ENCODE measurements at places on chromosomes 3 and 15.
A peak's percentile ranks its signal among the peaks of the same experiment; 100 is the strongest.

DNA sequence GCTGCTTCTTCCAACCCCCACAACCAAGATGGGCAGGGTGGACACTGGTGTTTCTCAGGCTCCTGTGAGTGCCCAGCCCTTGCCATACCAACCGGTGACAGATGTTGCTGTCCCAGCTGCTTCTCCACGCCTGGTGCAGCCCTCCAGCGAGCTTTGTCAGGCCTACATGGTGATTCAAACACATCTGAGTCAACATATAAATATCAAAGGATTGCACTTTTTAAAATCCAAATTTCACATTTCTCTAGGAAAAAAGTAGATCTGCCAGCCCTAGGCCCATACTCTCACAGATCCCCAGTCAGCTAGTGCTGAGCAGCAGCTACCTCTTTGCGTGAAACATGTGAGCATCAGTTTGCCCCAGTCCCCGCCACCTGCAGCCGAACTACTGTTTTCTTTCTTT is 52.7 kb downstream of the RPN1 start:
- DNase-seq, result no peak

- peak; percentile 14 for DNase-seq
Measured at GRCh38 chr3:170419557-170420087, 954 bp downstream of the CLDN11 start.

GRCh38 chr3:170741756-170742529 is 128.1 kb downstream of the RPL22L1 start:
- DNase-seq, result no peak

DNA sequence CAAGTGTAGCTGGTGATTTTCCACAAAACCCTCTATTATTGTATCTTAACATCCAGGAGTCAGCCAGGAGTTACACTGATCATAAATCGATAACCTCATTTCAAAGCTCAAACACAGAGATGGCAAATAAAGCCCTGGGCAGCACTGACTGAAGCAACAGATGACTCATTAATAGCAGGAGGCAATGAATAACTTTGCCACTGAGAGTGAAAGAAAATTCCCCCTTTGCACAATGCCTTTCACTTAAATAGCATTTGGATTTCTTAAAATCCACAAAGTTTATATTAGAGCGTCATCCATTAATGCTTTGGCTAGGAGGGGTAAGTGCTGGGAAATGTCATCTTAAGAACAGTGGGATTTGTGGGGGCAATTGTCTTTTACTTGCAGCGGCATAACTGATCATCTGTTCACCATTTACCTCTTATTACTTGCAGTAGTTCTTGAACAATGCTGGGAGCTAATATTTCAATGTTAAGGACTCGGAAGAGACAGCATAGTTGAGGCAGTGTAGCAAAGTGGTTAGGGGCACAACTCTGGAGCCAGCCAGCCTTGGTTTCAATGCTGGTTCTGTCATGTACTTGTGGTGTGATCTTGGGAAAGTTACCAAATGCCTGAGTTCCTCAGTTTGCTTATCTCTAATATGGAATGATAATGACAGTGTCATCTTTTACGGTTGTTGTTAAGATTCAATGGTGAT is 630.4 kb upstream of the TBL1XR1 start:
- DNase-seq, result no peak

GRCh38 chr3:169475576-169475975 is 187.9 kb downstream of the MECOM start:
- DNase-seq, result no peak

- no peak for DNase-seq
Measured at GRCh38 chr3:14345496-14346150, 56.8 kb upstream of the SLC6A6 start.

DNA sequence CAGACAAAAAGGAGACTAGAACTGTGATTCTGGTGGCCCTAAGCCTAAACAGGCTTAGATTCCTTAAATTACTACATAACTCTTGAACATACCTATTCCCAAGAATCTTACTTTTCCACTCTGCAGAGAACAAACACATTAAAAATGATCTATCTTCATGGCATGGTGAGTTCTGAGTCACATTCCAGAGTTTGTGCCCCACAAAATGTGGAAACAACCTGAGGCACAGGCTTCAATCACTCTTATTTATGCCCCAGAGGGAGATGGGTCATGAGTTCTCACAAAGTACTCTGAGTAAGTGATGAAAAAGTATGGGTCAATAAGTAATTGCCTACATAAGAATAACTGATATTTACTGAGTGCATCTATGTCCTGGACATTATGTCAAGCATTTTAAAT is 137.5 kb upstream of the SLC2A2 start:
- DNase-seq, result no peak

DNA sequence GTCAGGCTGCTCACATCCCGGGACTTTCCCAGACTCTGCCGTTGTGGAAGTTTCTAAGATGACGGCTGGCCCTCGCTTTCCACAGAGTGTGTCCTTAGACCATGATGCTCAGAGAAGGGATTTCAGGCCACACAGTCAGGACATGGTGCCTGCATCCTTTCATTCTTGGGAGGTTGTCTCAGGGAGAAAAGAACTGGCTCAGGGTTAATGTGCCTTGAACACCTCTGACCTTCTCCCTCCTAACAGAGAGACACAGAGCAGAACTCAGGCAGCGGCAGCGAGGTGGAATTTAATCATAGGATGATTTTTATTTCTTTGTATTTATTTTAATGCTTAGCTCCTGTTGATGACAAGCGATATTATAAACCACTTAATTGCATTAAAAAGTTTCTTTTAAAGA is 96.9 kb upstream of the ATP2B2 start:
- DNase-seq, result no peak
